ENCODE measurements at places on chromosomes 7 and 10.

DNA sequence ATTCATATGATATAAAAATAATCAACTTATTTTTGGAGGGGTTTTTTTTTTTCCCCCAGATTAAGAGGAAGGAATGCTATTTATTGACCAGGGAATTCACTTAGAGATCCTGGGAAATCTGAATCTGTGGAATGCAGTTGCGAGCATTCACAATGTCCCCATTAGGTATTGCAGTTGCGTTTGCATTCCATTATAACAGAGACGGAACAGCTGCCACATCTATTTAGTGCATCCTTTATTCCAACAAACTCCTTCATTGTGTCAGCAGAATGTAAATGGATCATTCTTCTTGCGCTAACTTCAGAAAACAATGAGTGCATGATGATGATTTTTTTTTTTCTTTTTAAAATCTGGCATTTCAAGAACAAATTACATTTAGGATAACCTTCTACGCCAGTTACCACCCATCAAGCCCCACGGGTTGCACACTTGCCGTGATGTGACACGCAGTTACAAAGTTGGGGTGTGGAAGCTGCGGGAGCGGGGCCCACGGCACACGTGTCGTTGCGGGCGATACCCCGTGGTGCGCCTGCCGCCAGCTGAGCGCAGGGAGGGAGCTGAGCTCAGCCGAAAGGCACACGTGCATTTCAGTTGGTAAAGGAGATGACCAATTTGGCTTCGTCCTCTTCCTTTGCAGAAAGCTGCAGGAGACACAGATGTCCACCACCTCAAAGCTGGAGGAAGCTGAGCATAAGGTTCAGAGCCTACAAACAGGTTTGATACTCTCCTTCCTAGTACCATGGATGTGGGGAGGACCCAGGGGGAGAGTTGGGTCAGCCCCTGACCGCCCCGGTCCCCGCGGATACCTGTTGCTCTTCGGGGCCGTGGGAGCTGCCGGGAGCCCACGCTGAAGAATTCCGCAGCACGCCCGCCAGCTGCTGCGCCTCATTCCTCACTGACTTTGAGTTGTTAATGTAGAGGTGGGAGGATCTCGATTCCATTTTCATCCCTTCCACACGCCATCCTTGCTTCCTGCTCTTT is 175.3 kb upstream of the SH2B2 start:
- no peak for DNase-seq

GRCh38 chr10:11898372-11899066 is 75.4 kb downstream of the PROSER2 start:
- no peak for DNase-seq

GRCh38 chr7:12315049-12315448 is 88.6 kb downstream of the VWDE start:
- DNase-seq: no peak

GRCh38 chr7:92292981-92293380 is 47.2 kb downstream of the ANKIB1 start:
- no peak for DNase-seq

DNA sequence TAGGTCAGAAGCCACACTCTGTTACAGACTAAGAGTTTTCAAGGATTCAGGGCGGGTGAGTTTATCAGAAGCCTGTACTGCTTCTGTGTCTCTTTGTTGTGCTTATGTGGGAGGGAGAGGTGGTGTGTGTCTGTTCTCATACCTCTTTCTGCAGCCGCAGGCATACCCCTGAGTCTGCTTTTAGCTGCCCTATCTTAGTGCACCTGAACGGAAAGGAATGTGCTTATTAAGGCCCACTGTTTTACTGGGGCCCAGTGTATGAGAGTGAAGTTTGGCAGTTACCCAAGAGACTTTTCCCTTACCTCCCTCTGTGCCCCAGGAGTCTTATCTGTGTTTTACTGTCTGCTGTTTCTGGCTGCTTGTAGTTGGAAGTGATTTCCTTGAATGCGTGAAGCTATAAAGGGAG is 104.3 kb downstream of the TYW1 start:
- no peak for DNase-seq

GRCh38 chr10:101291331-101292193 is 62.3 kb upstream of the LBX1 start:
- peak; percentile 16 for DNase-seq

DNA sequence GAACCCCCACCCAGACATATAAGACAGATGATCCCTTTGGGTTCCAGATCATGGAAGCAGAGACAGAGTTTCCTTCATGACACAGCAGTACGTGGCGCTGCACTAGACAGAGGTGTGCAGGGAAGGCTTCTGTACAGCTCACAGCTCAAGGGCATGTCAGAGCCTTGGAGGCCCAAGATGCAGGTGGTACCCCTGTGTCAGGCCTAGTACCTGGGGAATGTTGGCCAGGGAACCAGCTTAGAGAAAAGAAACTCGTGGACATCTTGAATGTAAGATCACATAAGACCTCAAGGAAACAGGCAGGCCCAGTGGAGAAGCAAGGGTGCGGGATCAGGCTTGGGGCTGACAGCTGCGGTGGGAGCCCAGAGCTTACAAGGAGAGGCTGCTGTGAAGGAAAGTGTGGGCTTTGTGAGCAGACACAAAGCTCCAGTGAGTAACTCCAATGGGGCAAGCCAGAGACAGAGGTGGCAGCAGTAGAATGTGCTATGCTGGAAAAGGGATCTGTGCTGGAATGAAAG is 91.4 kb downstream of the WDFY4 start:
- no peak for DNase-seq

GRCh38 chr7:100629117-100629716 is 12.1 kb downstream of the TFR2 start:
- no peak for DNase-seq

- no peak for DNase-seq
Observed at GRCh38 chr10:18455086-18455884, 196.1 kb downstream of the NSUN6 start.

GRCh38 chr7:30003098-30003497 is 13.5 kb upstream of the SCRN1 start:
- no peak for DNase-seq

DNA sequence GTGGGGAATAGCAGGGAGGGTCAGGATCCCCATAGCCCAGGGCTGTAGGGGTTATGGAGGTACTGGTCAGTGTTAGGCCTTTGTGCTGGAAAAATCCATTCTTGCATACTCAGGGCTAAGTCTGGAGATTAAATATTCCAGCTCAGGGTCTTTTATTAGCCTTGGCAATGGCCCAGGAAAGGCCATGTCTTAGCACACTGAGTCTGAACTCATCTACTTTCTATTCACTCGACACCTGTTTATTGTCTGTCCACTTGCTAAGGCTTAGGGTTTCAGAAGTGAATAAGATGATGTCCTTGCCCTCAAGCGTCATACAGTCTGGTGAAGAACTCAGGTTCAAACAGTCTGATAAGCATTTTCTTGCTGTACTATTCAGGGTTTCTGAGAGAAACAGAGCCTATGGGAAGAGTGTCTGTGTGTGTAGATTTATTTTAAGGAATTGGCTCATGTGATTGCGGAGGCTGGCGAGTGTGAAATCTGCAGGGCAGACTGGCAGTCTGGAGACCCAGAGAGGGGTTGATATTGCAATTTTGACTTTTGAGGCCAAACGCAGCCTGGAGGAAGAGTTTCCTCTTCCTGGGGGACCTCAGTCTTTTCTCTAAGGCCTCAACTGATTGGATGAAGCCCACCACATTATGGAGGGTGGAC is 135.8 kb downstream of the RAMP3 start:
- no peak for DNase-seq

DNA sequence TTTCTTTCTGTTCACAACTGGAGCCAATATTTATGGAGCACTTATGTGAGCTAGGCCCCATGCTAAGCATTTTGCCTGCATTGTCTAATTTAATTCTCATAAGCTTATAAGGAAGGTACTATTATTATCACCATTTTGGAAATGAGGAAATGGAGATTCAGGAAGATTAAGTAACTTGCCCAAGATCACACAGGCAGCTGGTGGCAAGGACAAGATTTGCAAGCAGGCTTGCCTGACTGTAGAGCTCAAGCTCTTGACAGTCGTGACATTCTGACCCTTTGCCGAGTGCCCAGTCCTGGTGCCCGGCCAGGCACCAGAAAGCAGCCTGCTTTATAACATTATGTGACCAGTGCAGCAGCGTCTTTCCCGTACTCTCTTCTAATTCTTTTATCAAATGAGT is 38.2 kb downstream of the WNT2 start:
- DNase-seq: no peak

- DNase-seq: no peak
Observed at GRCh38 chr7:155962191-155962967, 150.1 kb upstream of the SHH start.

GRCh38 chr7:22564511-22565045 is 64.6 kb upstream of the STEAP1B start:
- DNase-seq: no peak

- DNase-seq: no peak
Observed at GRCh38 chr7:149527414-149527813, 29.8 kb upstream of the ZNF746 start.

DNA sequence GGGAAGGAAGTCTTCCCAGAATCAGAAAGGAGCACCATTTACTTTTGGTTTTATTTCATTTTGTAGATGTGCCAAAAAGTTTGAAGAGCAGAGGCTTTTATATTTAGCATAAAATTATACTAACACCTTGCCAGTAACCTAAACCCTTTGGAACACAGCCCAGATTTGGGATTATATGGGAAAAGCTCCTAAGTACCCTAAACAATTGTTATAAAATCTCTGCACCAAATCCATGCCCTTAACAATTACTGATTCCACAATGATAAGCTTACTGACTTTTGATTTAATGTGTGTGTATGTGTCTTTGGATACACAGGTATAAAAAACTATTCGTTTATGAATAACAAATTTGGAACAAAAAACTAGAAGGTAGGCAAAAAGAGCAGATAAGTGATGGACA is 39.0 kb upstream of the TMEM229A start:
- DNase-seq: no peak

GRCh38 chr7:109939207-109939606 is 1151.7 kb upstream of the LRRN3 start:
- DNase-seq: no peak

DNA sequence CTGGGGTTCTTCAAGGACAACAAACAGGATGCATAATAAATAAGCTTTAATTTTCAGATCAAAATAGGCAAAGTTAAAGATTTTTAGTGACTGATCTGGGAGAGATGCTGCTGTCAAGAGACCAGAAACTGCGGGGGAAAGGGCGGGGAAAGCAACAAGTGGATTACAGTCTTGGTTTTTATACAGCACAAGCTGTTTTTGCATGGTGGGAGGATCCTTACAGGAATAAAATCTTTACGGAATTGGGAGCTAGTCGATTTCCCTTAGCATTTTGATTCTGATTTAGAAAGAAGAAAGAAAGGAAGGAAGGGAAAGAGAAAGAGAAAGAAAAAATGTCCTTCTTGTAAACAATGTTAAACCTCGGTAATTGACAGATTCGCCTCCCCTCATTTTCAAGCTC is 242.3 kb upstream of the SP8 start:
- DNase-seq: no peak

DNA sequence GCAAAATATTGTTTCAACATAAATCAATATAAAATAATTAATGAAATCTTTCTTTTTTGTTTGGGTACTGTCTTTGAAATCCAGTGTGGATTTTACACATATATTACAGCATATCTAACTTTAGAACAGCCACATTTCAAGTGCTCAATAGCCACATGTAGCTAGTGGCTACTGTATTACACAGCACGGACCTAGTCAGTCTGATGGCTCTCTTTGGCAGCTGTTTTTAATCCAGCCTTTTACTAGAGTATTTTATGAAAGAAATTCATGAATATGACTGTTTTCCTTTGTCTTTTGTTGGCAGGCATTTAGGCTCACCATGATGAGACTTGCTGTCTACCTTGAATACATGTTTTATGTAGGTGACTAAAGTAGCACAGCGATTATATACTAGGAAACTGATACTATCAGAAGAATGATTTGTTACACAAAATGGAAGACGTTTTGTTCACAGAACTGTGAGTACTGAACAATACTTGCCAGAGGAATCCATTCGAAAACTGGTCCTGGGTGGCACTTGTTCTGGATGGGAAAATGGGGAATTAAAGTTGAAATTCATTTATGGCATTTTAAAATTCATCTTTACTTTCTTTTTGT is 386.7 kb downstream of the PHTF2 start:
- DNase-seq: no peak

GRCh38 chr7:10355816-10356215 is 617.9 kb upstream of the PHF14 start:
- no peak for DNase-seq

DNA sequence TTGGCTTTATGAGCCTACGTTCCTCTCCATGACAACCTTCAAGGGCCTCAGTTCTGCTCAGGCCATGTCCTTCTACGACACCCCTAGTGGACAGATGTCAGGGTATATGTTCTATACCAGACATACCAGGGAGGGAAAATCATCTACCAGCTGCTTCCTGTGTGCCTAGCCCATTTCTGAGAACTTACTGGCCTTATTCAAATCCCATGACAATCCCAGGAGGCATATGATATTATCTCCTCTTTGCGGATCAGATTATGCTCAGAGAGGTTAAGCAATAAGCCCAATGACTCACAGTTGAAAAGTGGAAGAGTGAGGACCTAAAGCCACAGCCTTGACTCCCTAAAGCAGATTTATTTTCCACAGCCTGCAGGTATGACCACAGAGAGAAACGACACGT is 139.3 kb downstream of the GLI3 start:
- no peak for DNase-seq

DNA sequence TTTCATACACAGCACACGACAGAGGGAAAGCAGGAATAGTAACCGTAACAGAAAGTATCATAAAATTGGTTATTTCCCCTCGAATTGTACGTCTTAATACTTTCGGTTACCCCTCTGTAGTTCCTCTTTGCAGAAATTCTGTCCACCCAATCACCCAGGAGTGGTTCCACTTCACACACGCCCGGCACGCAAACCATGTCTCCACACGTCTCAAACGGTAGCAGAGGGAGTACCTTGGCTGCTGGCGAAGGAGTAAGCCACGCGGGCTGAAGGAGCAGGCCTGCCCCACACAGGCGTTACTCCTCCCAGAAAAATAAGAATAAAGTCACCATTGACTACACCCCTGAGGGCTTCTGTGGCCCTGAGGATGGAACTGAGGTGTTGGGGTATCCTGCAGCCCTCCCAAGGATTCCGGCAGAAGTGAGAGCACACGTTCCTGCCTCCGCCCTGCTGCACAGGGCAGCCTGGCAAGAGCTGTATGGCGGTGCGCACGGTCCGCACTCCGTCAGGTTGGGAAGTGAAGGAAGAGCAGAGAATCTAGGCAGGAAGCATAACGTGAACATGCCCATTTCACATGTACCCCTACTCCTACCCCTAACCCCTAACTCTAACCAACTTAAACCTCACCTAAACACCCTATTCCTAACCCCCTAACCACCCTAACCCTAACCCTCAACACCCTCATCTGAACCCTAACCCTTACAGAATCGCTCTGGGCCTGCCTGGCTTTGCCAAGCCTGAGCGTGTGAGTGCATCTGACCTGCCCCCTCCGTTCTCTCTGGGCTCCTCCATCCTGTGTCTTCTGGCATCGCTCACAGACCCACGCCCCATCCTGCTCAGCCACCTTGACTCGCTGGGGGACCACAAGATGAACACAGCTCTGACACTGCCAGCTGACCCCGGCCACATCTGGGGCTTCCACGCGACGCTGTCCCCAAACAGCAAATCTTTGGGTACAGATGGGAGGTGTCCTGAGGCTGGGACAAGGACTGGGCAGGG is 18.2 kb downstream of the GPR146 start:
- no peak for DNase-seq
